Motor neuron (in vitro differentiated cells): ENCODE measurements at places on chromosomes 12 and 14.

GRCh38 chr12:118237908-118238307 lies 102.0 kb downstream of the PEBP1 start:
- no peak for ATAC-seq

DNA sequence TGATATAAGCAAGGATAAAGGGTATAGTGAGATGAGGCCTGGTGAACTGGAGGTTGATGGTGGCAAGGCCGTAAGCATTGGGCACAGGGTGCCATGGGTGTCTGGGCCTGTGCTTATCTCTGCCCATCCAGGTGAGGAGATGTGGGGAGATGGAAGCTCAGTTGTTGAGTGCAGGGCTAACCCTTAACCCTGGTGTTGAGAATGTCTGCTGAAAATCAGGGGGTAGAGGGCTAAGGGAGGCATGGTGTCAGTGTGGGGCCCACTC lies 86.1 kb downstream of the SYNE2 start:
- ATAC-seq = no peak

DNA sequence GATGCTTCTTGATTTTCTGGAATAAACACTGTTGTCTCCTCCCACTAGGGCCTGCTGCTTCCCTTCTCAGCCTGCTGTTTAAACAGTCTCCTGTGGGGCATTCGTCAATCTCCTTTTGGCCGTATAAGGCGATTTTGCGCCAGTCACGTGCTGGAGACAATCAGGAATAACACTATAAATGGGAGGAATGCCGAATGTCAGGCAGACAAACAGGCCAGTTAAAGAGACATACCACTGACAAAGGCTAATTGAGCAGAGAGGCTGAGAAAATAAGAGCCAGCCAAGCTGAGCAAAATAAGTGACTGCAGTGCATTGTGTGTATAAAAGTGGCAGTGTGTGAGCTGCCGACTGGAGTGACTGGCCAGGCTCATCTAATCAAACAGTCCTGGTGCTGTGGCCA lies 23.3 kb downstream of the DMAC2L start:
- peak; percentile 84 for ATAC-seq

GRCh38 chr12:19287302-19287701 lies 152.0 kb upstream of the AEBP2 start:
- no peak for ATAC-seq

DNA sequence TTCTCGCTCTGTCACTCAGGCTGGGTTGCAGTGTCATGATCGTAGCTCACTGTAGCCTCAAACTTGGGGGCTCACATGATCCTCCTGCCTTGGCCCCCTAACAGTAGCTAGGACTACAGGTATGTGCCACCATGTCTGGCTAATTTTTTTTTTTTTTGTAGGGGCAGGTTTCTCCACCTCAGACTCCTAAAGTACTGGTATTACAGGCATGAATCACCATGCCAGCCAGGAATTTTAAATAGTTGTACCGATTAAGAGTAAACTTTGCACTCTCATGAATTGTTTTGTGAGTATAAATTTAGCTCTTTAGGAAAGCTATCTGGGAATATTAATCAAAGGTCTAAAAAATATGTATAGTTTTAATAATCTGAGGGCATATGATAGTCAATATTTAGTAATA lies 25.5 kb downstream of the YEATS4 start:
- ATAC-seq = no peak

GRCh38 chr14:99280852-99281251 lies 8.9 kb upstream of the BCL11B start:
- ATAC-seq = no peak

- no peak for ATAC-seq
These were observed 26.2 kb upstream of the ETNK1 start for GRCh38 chr12:22598763-22599161.

DNA sequence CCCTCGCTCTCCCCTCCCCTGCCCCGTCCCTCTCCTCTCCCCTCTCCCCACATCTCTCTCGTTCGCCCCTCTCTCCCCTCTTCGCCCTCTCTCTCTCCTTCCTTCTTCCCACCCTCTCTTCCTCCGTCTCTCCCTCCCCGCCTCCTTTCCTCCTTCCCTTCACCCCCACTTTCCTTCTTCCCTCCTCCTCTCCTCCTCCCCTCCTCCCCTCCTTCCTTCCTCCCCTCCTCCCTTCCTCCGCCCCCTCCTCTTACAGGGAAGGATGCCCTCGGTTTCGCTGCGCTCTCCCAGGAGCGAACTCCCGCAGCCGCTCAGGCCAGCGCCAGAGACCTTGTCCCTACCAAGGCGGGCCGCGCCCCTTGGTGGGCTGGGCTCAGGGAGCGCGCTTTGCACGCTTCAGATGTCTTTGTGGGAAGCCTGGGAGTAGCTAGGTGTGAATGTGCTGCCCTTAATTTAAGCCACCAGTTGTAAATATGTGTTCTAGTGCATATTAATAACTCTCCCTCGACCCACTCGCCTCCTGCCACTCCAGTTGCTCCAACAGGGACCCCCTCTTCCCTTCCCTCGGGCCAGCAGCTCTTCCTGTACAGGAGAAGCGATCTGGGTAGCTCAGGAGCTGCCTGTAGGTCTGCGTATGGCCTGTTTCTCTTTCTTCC lies 13.3 kb upstream of the MAP3K9 start:
- ATAC-seq = peak; percentile 61

DNA sequence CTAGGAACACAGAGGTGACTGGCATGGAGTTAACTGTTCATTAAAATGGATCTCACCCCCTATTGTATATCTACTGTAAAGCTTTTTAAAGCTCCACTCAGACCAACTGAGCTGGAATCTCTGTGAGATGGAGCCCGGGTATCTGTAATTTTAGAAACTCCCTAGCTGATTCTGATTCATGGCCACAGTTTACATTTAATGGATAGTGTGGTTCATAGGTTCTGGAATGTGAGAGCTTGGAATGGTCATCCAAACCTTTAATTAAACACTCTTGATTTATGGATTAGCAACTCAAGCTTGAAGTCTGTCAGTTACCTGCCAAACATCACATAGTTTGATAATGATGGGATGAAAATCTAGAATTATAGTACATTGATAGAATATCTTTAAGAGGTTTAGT lies 183.8 kb downstream of the SLC25A21 start:
- no peak for ATAC-seq

DNA sequence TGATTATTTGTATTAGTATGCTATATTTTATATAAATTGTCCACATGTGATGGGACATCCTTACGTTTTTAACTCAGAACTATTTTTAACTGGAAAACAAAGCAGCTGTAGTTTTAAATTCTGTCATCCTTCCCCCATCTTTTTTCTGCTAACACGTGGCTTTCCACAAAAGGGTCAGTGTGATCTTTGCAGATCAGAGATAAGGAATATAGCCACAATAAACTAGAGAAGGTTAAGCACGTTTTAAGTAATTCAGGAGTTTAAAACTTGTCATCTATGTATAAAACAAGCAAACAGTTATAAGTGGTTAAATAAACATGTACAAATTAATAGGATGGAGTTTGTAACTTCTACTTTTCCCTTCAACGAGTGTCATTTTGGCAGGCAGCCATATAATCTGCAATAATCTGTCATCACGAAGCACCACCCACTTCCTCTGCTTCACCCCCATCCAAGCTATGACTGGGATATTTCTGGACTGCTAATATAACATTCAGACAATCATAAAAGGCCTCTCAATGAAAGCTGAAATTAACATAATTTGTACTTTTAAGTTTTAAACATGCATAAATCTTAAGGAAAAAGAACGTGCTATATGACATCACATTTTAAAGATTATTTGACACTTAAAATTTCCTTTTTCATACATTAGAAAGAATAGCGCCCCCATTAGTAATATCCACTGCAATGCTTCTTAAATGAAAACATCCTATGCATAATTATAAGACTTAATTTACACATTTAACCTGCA lies 15.3 kb downstream of the TAOK3 start:
- no peak for ATAC-seq

- ATAC-seq = no peak
These were observed 22.6 kb downstream of the PRKCH start for GRCh38 chr14:61343991-61344405.

DNA sequence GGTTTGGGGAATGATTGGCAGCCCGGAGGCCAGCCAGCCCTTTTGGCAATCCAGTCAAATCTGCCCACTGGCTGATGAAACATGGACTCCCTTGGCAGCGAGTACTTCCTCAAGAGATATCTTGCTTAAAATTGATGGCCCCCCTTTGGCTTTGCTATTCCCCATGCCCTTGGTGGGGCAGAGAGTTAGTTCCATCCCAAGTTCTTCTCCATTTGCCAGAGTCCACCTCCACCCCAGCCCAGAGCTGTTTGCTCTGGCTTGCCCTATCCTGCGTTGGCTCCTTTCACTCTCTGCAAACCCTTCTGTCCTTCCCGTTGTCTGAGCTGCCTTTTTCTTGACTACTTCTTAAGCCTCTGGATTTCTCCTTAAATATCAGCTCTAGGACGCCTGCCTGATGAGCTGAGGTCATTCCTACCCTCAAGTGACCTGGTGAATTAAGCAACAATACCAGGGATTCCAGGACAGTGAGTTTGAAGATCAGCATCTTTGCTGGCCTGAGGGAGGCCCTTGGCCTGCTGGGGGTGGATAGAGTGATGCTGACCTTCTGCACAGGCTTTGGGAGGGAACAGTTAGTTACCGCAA lies 212.0 kb downstream of the CACNA1C start:
- ATAC-seq = no peak

DNA sequence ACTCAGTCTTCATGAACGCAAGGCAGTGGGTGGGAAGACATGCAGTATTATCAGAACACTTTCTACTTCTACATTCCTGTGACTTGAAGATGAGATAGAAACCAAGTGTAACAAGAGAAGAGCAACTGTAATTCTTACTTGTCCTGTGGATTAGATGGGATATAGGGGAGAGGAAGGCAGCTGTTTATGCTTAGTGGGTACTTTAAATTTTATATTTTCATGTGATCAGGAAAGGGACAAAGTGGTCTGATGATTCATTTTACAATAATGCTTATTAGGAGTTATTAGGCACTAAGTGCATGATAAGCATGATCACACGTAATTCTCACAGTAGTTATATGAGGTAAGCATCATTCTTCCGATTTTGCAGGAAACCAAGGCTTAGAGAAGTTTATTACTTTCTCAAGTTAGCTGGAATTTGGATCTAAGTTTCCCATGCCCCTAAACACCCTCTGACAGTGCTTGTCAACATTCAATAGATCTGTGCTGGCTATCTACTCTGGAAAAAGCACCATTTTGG lies 52.7 kb downstream of the PTGER2 start:
- ATAC-seq = no peak

DNA sequence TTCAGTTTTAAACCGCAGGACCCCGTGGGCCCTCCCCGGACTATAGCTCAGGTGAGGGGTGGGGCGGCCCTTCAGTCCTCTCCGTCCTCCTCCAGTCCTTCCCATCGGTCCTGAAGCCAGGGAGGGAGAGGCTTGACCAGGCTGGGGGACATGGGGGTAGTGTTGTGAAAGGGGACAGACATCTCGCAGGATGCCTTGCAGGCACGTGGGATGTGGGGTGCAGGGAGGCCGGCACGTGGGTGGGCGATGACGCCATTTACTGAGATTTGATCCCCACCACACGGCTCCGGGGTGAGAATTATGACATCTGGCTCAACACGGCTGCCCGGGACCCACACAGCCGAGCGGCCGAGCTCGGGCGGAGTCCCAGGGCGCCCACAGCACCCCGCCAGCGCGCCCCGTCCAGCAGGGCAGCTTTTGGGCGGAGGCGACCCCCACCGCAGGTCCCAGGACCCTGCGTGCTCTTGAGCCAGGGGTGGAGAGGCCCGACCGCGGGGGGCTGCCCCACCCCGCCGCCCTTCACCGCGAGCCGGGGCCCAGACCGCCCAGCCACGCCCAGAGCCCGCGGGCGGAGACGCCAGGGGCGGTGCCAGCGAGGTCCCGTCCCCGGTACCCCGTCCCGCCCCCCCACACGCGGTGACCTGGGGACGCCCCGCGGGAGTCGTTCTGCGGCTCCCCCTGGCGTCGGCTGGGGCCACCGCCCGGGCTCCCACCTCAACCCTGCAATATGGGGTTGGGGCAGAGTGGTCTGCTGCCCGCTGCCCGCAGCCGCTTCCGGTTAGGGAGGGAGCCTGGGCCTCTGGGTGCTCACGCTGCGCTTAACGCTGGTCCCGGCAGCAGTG lies 3.3 kb upstream of the EXOC3L4 start:
- ATAC-seq = peak; percentile 63

DNA sequence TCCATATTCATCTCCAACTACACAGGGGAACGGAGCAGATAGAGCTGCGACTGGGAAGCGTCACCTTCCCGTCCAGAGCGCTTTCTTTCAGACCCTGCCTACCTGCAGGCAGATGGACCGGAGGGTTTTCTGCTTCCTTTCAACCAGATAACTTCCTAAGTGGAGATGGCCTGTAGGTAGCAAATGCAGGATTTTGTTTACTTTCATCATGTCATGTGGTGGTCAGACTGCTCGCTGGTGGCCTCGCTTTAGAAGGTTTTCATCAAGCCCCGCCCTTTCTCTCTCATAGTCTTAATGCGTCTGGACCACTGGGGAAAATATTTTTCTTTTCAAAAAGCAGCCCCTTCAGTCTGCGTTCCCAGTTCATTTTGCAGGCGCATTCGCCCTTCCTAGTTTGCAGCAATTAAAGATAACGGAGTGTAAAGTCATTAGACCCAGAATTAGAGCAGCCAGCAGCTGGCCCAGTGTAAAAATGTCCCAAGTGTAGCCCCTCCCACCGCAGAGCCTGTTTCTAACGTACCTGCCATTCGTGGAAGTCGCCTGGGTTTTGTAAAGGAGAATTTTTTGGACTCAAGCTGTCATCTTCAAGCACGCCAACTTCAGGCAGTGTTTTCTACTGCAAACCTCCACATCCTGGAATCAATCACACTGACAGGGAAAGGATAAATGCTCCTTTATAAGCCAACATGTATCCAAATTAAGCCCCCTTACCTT lies 68.9 kb downstream of the TESC start:
- ATAC-seq = no peak

GRCh38 chr12:3281588-3282383 lies 204.6 kb downstream of the TSPAN9 start:
- no peak for ATAC-seq

DNA sequence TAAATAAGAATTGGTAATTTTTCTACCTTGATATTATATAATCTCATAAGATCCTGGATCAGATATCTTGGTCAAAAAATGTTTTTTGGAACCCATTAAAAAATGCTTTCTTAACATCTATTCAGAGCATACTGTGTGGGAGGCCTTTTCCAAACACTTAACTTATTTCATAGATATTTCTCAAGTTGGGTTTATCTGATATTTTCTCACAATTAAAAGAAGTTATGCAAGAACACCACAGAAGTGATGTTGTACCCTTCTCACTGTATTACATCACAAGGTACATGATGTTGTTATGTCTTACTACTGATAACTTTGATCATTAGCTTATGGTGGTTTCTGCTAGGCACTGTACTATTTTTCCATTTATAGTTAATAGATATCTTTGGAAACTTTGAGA lies 23.4 kb upstream of the PRPF39 start:
- ATAC-seq = no peak

- no peak for ATAC-seq
These were observed 4.9 kb upstream of the AP1G2 start for GRCh38 chr14:23572524-23572828.

- no peak for ATAC-seq
These were observed 3.2 kb downstream of the KRR1 start for GRCh38 chr12:75508159-75508558.

- ATAC-seq = no peak
These were observed 23.5 kb upstream of the DHRS7 start for GRCh38 chr14:60188696-60189095.
